ENCODE measurements at places on chromosomes 1 and 21.

DNA sequence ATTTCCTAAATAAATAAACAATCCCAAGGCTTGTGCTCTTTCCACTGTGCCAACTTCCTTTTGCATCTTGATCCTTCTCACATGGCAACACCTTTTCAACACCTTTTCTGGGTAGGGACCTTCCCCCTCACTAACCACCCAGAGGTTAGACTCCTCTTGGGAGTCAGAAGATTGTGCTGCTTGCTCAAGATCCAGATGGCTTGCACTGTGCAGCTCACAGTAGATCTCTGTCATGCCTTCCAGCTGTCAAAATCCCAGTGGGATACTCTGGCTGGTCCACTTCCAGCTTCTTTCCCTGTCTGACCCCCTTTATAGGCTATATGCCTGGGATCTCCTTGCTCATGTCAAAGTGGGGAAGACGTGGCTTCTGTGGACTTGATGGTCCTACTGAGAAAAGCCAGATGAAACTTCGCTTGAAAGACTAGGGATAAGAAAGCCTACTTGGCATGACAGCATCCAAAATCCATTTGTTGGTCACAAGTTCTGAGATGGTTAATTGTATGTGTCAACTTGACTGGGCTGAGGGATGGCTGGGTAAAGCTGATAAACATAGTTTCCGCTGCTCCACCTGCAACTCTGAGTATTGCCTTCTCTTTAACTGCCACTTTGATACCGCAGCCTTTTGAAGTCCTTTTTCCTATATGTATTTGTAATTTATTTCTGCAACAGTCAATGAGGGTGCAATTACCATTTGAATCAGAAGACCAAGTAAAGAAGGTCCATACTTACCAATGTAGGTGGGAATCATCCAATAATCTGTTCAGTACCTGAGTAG lies 74.5 kb downstream of the S1PR1 start:
- no peak for DNase-seq

- DNase-seq = no peak
These were observed 68.7 kb upstream of the FAM3B start for GRCh38 chr21:41247561-41248545.

- no peak for DNase-seq
These were observed 71.9 kb downstream of the PLD5 start for GRCh38 chr1:242452573-242452972.

GRCh38 chr1:66313429-66313828 lies 220.5 kb upstream of the SGIP1 start:
- DNase-seq = no peak

- no peak for DNase-seq
These were observed 32.3 kb downstream of the MAN1C1 start for GRCh38 chr1:25648681-25649440.

- DNase-seq = no peak
These were observed 124.9 kb upstream of the TMEM51 start for GRCh38 chr1:15028616-15029015.

GRCh38 chr21:45148316-45148990 lies 74.1 kb downstream of the ADARB1 start:
- no peak for DNase-seq

DNA sequence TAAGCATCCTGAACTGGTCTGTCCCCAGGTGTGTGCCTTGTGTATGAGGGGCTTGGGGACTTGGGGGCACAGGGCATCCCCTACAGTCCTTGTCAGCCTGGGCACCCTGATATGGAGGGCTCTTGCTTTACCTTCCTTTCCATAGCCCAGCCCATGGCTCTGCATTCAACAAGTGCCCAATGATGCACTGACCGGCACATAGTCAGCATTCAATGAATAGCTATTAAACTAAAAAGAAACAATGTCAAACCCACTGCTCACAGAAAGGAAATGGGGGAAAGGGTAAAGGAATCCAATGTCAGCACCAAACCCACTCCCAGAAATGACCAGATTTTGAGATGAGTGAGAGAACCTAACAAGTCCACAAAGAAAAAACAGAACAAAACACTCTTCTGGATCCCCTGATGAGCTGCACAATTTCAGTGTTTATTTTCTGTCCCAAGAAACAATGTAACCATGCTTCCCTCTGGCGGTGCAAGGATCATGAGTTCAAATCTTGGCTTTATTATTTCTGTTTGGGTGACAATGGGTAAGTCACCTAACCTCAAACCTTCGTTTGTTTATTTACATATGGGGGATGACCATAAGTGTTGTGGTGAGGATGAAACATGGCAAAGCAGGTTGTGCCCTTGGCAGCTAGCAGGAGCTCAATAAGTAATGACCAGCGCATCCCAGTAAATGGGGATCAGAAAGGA lies 22.0 kb downstream of the SYT6 start:
- no peak for DNase-seq

DNA sequence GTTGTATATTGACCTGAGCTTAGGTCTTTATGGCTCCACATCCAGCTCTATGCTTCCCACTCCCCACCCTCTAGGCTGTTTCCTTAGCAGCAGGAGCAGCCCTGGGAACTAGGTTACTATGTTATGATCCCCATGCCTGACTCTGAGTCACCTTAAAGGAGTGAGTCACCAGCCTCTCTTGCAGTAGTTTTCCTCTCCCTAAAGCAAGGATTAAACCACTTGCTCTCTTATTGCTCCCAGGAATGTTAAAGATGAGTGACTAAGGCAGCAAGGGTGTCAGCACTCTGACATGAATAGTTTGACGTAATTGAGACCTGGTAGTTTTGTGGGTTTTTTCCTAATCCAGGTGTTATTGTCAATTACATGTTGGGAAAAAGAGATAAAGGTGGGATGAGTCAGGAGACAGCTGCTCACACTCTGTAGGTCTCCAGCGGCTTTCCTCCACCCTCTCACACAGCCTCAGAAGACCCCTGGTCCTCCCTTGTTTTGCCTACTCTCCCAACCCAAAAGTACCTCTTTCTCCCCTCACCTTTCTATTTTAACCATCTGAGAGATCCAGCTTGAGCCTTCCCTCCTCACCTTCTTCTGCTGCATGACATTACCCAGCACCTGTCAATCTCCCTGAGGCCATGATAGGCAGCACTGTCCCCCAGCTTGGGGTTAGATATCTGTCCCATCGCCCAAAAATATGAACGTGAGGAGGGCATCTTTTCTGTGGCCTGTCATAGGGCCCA lies 369.1 kb upstream of the VAMP3 start:
- no peak for DNase-seq

Data from GM12865 (cell line).